Iris pigment epithelial cell (primary cell): ENCODE measurements at places on chromosomes 7 and 10.
A peak's percentile ranks its signal among the peaks of the same experiment; 100 is the strongest.

DNA sequence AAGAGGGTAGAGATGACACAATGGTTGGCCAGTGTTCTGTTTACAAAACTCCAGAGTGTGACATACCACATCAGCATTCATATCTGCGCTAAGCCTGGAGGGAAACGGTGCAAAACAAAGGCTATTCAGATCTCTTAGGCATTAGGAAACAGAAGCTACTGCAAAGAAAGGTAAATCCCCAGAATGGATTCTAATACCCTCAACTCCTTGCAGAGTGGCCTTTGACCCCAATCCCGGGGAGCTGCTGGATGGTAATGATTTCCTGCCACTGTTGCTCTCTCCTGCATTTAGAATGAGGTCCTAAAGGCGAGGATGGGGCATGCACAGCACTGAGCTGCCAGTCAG lies 65.2 kb downstream of the AOAH start:
- DNase-seq: peak; percentile 89

GRCh38 chr10:123604506-123604905 lies 61.6 kb upstream of the GPR26 start:
- DNase-seq: no peak

DNA sequence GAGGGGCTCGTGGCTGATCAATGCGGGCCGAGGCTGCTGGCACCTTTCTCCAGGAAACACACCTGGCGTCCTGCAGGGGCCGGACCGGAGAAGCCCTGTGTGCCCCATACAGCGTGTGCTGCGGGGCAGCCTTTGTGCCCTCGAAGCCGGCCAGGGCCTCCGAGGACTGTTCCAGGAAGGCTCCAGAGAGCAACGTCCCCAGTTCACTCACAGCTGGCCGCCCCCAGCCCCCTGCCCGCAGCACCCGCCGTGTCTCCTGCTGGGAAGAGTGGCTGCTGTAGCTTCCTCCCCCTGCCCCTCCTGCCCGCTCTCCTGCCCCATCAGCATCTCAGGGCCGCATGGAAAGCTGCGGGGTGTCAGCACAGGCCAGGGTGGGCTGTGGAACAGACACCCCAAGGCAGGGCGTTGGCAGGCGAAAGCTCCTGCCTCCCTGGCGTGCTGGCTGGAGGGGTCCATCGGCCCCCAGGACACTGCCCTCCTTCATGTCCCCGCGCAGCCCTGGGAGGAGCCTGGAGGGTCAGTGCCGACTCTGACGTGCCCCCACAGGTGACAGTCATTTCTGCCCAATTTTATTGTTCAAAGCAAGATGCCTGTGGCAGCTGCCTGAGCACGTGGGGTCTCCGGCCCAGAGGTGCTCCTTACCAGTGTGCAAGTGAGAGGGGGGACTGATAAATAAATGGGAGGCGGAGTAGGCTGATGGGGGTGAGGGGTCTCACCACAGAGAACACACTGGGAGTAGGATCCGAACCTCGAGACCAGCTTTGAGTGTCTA lies 95.8 kb upstream of the DIP2C start:
- DNase-seq: no peak

GRCh38 chr7:165661-166337 lies 26.6 kb upstream of the FAM20C start:
- DNase-seq: no peak

DNA sequence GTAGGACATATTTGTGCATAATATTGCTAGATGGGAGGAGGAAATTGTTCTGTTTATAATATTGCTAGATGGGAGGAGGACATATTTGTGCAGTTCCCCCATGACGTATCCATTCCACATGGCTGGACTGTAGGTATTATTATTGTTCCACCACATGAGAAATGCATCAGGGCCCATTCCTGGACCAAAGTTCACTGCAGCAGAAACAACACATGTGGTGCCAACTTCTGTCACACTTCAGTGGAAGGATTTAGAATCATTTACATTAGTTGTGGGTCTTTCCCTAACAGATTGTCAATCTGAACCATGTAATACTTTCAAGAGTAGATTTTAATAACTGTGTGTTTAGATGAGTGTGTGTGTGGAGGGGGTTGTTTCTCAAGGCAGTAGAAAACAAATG lies 32.7 kb upstream of the MACC1 start:
- peak; percentile 65 for DNase-seq

GRCh38 chr10:86091216-86091615 lies 275.4 kb downstream of the GRID1 start:
- DNase-seq: no peak
